ENCODE measurements at places on chromosomes 12 and 14.

DNA sequence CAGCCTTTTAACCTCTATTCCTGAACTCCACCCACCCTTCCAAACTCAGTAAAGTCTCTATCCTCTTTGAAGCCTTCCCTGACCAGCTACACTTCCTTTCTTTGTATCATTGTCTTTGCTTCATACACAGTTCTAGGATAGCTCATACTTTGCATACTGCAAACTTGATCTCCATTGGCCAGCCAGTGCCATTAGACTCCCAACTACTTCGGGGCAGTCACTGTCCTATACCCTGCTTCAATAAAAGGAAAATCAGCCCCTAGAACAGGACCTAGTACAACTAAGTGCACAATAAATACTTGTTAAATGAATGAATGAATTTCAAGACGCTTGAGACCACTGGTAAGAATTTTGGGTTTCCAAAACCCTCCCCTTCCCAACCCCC is 521 bp upstream of the PIP4K2C start:
- DNase-seq = no peak

GRCh38 chr12:84218406-84218805 is 694.2 kb downstream of the SLC6A15 start:
- DNase-seq = no peak

GRCh38 chr14:71190770-71191374 is 283.6 kb downstream of the PCNX1 start:
- no peak for DNase-seq

- DNase-seq = no peak
These were observed 13.7 kb downstream of the COL2A1 start for GRCh38 chr12:47990351-47991105.
